ENCODE measurements at places on chromosomes 5 and 9.

DNA sequence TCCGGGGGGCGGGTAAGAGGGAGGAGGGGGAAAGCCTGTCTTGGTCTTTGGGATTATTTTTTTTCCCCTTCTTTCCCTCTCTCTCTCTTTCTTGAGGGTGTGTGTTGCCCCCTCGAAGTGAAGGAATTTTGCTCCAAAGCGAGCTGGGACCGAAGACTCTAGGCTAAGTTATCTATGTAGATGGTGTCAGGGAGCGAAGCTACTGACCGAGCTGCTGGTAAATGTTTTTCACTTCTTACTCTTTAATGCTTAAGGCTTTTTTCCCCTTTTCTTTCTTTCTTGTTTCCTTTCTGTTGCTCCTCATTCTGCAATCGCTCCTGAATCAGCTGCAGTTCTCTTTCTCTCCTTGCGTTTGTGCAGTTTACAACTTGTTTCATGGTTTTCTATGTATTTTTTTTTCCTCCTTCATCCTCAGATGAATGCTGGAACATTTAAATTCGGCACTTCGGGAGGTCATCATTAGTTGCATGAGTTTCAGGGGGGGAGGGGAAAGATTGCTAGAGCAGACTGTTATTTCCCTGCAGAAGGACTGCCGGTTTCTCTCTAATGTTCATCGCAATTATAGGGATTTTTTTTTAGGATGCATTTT lies 1312.0 kb upstream of the WWC1 start:
- no peak for DNase-seq

DNA sequence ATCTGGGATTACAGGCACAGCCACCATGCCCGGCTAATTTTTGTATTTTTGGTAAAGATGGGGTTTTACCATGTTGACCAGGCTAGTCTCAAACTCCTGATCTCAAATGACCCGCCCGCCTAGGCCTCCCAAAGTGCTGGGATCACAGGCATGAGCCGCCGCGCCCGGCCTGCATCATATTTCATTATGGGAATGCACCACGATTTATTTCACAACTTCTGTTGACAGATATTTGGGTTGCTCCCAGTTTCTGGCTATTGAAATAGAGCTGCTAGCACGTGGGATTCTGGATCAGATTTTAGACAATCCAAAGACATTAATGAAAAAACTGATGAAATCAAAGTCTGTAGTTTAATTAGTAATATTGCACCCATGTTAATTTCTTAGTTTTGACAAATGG lies 48.4 kb upstream of the FUBP3 start:
- DNase-seq: no peak

GRCh38 chr5:157116483-157116954 lies 7.7 kb upstream of the HAVCR2 start:
- no peak for DNase-seq

GRCh38 chr9:126158588-126159429 lies 167.8 kb upstream of the MVB12B start:
- no peak for DNase-seq

GRCh38 chr5:155189981-155190380 lies 176.4 kb downstream of the KIF4B start:
- no peak for DNase-seq

DNA sequence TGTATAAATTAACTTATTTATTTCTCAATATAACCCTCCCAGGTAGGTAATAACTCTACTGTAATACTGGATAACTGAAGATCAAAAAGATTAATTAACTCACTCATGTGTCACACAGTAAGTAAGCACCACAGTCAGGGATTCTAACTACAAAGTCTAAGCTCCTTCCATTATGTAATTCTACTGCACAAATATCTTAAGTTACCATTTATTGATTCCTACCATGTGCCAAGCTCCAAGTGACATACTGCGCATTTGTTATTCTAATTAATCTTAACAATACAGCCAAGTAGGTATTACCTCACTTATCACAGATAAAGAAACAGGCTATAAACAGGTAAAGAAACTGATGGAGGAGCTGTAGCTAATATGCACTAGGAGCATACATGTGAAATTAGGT lies 58.3 kb downstream of the RANBP6 start:
- no peak for DNase-seq

GRCh38 chr5:14141764-14142163 lies 1.4 kb upstream of the TRIO start:
- no peak for DNase-seq

- DNase-seq: no peak
Measured at GRCh38 chr5:21644032-21644431, 1209.1 kb downstream of the CDH12 start.

- no peak for DNase-seq
Measured at GRCh38 chr5:162067655-162068411, at the start of gene GABRG2. Gene GABRG2, plus strand, starts transcription at chr5:162067773. Its CDS starts 227 bp downstream, at chr5:162068000.

GRCh38 chr5:133877351-133878235 lies 90.8 kb downstream of the C5orf15 start:
- no peak for DNase-seq

GRCh38 chr9:127316586-127317323 lies 52.2 kb downstream of the GARNL3 start:
- no peak for DNase-seq

DNA sequence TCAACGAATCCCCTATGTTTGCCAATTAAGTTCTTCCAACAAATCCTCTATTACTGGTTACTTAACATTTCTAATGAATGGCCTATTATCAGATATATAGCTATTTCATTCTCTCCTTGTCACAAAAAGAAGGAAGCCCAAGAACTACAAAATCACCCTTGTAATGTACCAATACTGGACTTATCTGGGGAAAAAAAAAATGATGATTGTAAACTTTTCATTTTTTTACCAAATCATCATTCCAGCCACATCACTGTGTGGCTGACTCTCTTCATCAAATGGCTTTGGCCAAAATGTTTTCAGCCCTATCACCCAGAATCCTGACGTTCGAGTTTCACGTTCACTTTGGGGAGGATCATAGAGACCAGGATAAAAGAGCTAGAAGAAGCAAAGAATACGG lies 216.7 kb downstream of the ACTL7B start:
- no peak for DNase-seq

- DNase-seq: no peak
Measured at GRCh38 chr9:132461971-132462370, 52.0 kb downstream of the CFAP77 start.

DNA sequence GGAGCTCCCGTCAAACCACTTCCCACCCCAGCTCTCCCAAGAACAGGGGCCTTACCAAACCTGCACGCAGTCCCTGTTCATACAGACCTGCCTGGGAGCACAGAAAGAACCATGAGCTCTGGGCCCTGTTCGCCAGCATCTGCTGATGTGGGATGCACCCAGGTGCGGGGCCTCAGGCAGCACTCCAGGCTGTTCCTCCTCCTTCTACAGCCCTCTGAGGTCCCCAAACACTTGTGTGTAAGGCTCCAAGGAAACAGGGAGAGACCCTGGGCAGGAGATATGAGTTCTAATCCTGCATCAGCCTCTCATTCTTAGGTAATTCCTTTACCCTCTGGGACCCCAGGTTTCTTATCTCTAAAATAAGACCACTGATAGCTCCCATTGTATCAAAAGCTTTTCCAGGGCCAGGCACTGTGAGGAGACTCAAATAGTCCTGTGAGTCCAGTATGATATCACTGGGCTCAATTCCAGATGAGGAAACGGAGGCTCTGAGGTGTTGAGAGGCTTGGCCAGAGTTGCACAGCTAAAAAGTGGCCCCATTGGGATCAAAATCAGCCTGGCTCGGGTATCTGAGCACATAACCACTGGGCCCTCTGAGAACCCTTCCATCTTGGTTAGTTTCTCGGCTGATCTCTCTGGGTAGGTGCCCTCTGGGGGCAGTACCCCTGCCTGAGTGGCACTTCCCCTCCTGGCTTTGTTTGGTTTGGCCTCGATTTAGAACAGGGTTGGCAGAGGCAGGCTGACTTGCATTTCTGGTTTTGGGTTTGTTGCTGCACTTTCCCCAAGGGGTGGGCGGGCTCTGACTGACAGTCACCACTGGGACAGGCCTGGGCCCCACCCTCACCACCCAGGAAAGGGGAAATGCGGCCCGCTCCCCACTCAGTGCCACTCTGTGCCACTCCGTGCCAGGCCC lies 116.8 kb downstream of the RGS3 start:
- no peak for DNase-seq

DNA sequence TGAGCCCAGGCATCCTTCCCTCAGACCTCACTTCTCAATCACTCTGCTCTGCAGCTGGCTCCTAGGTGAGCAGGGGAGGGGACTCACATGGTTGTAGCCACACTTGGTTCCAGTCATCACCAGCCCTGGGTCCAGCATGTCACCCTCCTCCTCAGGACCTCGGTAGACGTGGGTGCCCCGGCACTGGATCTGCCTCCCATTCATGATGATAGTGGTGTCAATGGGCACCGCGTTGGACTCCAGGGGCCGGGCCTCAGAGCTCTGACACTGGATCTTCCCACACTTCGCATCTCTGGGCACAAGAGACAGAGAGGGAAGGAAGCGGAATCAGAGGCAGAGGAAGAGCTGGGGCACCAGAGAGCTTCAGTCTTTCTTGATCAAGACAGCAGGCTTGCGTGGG lies 32.9 kb downstream of the NIPAL4 start:
- DNase-seq: no peak

DNA sequence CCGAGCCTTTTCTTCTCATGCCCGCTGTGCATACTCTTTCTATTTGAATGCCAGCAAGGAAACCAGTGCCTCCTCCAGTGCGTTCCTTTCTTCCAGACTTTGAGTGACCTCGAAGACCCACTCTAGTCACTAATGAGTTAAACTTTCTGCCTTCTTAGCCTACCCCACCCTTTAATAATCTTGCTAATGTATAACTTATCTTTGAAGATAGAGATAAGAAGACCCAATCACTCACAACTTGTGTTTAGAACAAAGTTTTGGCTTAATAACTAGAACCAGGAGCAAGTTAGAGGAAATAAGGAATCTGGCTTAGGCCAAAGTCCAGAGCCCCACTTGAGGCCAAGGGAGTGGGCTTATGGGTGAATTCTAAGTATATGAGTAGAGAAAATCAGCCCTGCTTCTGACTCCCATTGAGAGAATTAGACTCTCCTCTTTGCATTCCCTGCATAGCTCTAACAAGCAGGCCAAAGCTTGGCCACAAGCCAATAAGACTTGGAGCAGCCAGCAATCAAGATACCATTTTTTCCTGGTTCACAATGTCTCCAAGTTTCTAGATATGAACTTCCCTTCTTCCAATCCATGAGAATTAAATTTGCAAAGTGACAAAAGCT lies 181.5 kb upstream of the PIK3R1 start:
- DNase-seq: no peak
